WERI-Rb-1 (cell line): ENCODE measurements at places on chromosomes 3 and 15.
A peak's percentile ranks its signal among the peaks of the same experiment; 100 is the strongest.

- no peak for DNase-seq
These were observed 32.9 kb downstream of the ZBTB11 start for GRCh38 chr3:101643861-101644613.

DNA sequence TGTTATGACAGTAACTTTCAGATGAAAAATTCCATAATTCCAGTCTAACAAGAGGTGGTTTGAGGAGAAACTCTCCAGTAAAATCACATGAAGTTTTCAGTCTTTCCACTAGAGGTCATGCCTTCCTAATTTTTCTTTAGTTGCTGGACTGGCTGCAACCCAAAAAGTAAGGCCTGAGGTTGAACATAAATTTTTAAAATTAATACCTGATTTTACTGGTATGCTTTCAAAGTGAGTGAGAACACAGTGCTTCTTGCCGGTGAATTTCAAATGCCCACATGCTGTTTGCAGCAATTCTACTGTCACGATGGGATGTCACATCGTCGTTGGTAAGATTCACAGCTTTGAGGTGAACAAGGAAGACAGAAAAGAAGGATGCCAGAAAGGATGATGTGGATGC lies 89.0 kb upstream of the FGF12 start:
- DNase-seq: no peak

DNA sequence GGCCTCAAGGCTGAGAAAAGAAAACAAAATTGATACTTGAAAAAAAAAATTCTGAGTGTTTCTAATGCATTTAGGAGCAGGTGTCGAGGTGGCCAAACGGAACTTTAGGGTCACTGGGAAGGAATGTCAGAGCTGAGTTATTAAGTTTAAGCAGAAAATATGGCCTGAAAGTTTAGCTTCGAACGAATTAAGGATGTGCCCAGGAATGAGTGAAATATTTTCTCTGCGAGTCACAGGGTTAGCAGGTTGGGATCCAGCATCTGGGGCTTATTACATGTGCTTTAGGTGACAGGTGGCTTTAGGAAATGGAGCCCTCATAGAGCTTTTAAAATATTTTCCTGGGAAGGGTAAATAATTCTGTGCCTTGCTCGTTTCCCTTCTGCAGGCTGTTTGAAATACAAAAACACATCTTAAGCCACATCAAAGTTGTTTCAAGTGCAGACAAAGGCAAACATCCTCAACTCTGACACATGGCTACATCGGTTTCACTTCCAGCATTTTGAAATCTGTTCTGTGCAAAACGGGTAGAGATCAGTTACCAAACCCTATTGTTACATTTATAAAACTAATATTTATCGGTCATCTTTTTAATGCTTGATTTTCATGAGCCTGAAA lies 143.1 kb upstream of the ARRDC4 start:
- DNase-seq: no peak

DNA sequence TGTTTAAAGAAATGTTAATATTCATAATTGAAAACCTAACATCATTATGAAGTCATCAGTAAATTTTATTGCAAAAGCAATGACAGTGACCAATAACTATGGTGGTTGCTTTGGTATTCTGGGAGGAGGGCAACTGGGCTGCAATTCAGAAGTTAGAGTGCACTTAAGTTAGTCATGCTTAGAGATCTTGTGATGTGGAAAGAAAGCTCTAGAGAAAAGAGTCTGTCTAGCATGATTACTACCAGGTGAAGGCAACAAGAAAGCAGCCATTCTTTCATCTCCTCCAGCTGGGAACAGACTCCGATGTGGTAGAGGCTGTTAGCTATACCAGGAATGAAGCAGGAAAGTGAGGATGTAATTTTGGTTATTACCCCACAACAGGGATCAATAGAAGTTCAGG lies 625.6 kb downstream of the SI start:
- DNase-seq: no peak

DNA sequence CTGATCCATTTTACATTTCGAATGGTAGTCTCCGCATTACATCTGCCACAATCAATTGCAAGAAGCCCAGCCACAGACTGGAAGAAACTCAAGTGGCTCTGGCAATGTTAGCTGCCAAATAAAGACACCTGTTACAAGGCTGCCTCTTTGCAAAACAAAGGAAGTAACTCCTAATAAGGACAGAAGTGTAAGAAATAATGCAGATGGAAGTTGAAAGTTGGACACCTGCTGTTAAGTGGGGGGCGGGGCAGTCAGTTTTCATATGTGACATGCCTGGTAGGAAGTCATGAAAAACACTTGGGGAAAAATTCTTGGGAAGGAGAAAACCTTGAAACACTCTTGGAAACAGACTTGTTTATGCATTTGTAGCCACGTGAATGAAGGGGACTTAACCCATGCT lies 54.1 kb upstream of the ATP2C1 start:
- no peak for DNase-seq

DNA sequence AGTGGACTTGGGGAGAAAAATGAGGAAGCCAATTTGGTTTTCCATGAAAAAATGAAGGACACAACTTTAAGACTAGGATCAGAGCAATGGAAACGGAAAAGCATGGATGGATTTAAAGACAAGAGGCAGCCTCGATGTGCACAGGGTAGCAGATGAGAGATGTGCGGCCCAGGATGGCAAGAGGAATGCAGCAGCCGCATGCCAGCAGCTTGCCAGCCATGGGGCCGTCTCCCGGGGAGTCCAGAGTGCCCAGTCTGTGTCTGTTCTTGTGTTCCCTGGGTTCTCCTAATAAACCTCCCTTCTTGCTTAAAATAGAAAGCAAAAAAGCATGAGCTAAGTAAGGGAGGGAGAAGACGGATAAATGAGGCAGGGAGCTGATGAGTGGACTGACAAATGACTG lies 68.0 kb upstream of the IQSEC1 start:
- DNase-seq: no peak

- DNase-seq: no peak
These were observed 10.2 kb downstream of the CSPG4 start for GRCh38 chr15:75702436-75702835.

GRCh38 chr3:141261472-141262307 lies 30.1 kb downstream of the PXYLP1 start:
- no peak for DNase-seq

DNA sequence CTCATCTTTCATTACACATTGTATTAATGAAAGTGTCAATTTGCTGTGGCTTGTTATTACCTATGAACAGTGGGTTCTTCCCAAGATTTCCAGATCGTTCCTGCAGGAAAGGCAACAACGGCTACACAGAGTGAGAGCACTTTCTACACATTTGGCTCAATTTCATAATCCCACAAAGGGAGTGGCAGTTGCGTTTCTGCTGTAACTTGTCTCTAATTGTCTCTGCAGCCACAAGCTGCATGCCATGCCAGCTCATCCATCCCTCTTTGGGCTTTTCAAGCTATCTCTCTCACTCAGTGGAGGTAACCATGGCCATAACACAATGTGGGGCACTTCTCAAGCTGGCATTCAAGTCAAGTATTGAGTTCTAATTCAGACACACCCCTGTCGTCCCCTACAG lies 27.7 kb upstream of the CPNE4 start:
- no peak for DNase-seq

GRCh38 chr3:125010393-125010792 lies 45.4 kb downstream of the HEG1 start:
- no peak for DNase-seq

GRCh38 chr3:23809294-23809693 lies 3.5 kb downstream of the UBE2E1 start:
- DNase-seq: no peak

DNA sequence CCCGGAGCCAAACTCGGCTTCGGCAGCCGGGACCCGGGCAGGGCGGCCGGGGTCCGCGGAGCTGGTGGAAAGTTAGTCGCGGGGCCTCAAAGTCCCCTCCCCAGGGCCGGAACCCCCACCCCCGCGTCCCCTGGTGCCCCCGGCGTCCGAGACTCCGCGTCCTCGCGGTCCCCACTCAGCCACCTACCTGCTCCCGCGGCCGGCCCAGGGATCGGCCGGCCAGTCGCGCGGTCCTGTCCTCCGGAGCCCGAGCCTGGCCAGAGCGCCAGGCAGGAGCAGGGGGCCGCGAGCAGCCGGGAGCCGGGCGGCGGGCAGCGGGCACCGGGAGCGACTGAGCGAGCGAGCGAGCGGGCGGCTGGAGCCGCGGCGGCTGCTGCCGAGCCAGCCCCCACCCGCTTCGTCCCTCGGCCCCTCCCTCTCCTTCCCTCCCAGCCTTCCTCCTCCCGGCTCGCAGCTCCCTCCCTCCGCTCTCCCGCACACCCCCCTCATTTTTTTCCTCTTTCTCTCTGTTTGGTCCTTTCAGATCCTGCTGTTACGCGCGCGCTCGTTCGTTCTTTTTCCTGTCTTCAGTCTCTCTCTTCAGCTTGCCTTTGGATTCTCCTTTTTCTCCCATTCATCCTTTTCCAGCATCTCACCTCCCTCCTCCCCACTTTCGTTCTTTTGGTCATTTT lies at the start of gene MEGF11:
Gene MEGF11 (minus strand): TSS at position 333 of the 671 bp plus-strand sequence. CDS start 125,347 bp downstream, outside the sequence.
- DNase-seq: peak; percentile 28

- no peak for DNase-seq
These were observed 242.0 kb downstream of the SV2B start for GRCh38 chr15:91342097-91342496.

DNA sequence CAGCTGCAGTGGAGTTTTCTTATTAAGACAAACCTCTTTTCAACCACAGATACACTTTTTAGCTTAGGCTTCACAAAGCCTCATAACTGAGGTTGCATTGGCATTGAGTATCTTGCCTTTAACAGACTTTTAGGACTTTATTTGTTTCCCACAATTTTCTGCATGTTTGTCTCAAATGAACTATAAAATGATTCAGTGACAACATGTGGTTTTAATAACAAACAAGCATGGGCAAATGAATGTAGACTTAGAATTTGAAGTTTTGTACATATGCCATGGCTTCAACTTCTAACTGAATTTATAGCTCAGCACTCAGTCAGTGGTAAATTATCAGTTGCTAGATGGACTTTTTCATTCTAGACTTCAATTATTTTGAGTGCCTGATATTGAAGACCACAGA lies 101.6 kb downstream of the SLC25A26 start:
- no peak for DNase-seq

DNA sequence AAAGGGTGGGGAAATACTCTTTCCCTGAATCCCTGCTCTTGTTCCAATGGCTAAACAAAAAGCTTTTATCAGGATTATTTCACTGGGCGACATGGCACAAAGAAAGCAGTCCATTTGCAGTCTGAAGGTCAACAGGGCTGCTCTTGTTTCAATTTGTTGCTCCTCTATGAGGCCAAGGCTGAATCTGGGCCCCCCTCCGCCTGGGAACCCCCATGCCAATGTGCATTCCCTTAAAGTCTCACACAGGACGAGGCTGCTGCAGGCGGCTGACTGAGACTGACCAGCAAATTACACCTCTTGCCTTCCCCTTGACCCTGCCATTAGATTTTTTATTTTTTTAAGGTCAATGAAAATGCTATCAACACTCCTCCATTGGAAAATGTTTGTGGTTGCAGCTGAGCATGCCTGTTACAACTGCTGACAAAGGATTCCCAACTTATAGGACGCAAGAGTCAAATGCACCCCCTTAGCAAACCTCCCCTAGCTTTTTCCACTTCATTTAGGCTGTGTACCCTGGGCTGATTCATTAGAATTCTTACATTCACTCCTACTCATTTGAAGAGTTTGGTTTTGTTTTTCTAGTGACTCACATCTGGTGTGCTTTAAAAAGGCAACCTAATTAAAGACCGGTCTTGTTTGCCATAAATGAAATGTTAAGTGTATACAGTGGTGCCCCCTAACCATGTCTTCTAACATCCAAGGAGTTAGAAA lies 60.8 kb upstream of the ARHGEF3 start:
- no peak for DNase-seq

DNA sequence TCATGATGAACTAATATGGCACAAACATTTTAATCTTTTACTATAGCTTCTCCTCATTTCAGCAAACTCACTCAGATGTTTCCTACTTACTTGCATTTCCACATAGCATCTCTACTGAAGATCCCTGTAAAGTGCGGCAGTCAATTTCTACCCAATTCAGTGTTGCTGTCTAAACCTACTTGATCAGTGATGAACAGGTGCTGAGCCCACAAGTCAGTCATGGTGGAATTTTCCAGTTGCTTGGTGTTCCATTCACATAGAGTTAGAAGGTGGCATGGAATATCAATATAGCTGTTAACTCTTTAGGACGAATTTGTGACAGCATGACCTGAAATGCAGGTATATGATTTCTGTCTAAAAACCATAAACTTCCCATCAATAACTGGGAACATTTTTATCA lies 22.7 kb downstream of the MRPL3 start:
- no peak for DNase-seq

DNA sequence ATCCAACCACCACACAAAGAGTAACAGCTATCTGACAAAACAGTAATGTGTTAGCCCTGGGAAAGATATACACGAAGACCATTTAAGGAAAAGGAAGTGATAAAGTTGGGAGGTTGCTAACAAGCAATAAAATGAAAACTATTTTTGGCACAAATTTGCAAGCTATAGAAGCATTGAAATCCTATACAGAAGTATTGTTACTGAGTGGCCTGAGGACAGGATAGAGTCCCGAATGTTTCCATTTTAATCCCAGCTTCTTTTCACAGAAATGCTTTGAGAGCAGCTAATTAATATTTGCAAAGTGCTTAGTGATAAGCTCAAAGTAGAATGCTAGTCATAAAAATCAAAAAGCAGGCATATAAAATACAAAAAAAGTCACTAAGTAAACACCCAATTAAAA lies 51.5 kb downstream of the RAD18 start:
- DNase-seq: no peak

DNA sequence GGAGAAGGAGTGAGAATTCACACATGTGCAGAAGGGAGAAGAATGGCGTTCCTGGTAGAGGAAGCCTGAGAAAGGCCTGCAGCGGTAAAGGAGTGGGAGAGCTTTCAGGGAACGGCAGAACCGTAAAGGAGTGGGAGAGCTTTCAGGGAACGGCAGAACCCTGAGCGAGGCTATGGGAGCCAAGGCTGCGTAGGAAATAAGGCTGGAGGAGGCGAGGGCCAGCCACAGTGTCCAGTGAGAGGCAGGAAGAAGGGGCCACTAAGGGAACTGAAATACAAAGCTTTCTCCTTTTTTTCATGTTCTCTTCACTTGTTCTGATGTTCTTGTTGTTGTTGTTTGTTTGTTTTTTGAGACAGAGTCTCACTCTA lies 41.6 kb downstream of the GOLGA6L10 start:
- no peak for DNase-seq

DNA sequence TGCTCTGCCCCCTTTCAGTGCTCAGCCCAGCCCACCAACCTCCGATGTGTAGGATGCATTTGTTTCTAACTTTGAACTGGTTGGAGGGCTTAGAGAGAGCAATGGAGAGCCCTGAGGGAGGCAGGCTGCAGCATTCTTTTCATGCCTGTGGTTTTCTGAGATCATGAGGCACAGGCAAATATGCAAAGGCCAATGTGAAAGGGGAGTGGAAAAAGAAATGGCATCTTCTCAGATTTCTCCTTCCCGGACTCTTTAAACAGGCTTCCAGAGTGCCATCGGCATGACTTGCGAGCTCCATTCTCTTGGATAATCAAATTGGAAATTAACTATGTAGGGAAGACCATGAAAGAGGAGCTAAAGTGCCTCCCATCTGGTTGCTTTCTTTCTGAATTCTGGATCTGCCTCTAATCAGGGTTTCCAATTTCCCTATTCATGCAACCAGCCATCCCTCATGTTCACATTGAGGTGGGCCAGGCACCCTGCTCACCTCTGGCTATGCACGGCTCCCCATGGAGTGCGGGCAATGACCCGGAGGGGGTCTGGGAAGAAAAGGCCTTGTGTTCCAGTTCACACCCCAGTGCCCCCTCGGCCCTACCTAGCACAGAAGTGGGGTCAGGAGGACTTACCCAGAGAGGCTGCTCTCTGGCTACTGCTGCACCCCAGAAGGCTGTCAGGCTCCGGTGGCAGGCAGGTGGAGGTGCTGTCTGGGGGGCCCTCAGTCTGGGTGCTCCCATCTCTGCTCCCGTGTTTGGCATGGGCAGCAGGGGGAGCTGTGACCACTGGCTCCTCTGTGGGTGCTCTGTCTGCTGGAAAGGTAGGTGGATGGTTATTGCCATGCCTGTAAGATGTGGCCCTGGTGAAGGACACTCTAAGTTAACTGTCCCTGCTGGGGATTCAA lies 16.1 kb downstream of the AMOTL2 start:
- DNase-seq: no peak
